Kidney (tissue), 22 donors: ENCODE measurements at places on chromosomes 1 and 21. TPM values are rescaled to one million over a fixed set of nuclear protein-coding genes. Genes with fewer than 3 reads are reported as not detected.
A peak's percentile ranks its signal among the peaks of the same experiment; 100 is the strongest.

- no peak for DNase-seq
These were observed 19.2 kb upstream of the TRAF3IP3 start for GRCh38 chr1:209736490-209737117.

DNA sequence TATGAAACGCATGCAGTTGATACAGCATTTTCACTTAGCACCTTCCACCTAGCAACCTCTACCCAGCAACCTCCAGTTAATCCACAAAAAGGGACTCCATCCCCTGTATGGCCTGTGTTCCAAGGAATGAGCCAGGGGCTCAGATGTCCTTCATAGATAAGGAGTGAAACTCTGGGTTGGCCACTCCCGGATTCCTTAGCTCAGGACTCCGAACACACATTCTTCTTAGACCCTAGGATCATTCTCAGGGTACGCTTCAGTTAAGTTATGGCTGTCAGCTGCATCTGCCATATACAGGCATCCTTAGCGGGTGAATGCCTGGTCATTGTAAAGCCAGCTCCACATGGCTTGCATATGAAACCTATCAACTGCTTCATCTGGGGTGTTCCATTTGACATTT, 15.9 kb upstream of the IFI6 start:
- no peak for DNase-seq

- peak; percentile 47 for DNase-seq
These were observed 40.3 kb upstream of the RUNX3 start for GRCh38 chr1:24970399-24970753.

GRCh38 chr1:234600418-234601281, 9.3 kb downstream of the IRF2BP2 start:
- peak; percentile 75 for DNase-seq

DNA sequence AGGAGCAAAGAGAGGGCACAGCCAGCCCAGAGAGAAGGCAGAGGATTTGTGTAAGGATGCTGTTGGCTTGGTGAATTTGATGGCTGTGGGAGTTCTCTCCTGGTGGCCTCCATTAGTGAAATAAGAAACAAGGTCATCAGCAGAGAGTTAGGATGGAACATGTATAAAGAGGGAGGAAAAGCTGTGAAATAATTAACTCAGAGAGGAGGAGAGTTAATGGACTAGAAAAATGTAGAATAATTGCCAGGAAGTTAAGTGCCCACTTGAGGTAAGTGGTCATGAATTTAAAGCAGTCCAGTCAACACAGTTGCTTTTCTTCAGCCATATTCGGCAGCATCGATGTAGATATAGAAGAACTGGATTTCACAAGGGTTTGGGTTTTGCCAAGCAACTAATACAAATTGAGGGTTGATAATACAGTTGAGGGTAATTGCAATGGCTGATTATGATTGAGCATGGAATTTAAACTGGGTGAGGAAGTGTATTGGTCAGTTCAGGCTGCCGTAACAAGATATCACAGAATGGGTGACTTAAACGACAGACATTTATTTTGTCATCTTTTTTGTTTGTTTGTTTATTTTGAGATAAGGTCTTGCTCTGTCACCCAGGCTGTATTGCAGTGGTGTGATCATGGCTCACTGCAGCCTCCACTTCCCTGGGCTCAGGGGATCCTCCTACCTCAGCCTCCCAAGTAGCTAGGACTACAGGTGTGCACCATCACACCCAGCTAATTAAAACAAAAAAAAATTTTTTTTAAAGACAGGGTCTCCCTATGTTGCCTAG, 31.7 kb upstream of the KLF17 start:
- peak; percentile 83 for DNase-seq

- no peak for DNase-seq
These were observed 1.0 kb downstream of the APOBEC4 start for GRCh38 chr1:183652107-183652506.

- DNase-seq: no peak
These were observed 122.1 kb upstream of the RGS1 start for GRCh38 chr1:192453360-192453992.

GRCh38 chr1:231497629-231498152, 30.8 kb upstream of the TSNAX start:
- DNase-seq: no peak

DNA sequence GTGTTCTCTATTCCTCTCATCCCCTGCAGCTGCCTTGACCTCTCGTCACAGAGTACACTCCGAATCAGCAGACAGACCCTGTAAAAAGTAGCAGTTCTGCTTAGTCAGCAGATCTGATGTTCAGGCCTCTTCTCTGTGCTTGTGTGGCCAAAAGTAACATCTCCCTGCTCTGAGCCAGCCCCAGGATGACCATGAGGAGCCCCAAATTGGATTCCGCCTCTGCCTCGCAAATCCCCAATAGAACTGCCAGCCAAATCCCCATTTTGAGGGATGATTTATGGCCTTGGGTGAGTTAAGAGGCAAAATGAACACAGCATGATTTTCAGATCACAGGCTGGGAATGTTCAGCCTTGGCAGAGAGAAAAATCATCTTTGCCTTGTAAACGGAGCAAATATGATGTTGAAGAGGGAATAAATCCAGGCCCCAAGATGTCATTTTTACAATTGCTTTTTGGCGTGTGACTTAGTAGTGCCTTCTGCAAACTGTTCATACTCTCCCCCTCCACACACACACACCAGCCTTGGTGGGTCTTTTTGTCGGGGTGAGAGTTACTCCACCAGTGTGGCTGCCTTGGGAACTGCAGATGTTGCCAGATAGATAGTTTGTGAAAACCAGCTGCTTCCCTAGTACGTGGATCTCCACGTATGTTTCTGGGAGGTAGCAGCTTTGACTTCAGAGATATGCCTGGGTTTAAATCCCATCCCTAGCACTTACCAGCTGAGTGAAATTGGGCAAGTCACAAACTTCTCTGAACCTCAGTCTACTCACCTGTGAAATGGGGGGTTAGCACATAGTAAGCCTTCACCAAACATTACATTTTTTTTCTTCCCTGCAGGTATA, 77.8 kb downstream of the MAN1C1 start:
- peak; percentile 67 for DNase-seq

- peak; percentile 69 for DNase-seq
These were observed at the start of gene GRHL3 for GRCh38 chr1:24319312-24319863. GRHL3 (plus strand) TSS chr1:24319357; CDS start chr1:24319552, 195 bp downstream.

DNA sequence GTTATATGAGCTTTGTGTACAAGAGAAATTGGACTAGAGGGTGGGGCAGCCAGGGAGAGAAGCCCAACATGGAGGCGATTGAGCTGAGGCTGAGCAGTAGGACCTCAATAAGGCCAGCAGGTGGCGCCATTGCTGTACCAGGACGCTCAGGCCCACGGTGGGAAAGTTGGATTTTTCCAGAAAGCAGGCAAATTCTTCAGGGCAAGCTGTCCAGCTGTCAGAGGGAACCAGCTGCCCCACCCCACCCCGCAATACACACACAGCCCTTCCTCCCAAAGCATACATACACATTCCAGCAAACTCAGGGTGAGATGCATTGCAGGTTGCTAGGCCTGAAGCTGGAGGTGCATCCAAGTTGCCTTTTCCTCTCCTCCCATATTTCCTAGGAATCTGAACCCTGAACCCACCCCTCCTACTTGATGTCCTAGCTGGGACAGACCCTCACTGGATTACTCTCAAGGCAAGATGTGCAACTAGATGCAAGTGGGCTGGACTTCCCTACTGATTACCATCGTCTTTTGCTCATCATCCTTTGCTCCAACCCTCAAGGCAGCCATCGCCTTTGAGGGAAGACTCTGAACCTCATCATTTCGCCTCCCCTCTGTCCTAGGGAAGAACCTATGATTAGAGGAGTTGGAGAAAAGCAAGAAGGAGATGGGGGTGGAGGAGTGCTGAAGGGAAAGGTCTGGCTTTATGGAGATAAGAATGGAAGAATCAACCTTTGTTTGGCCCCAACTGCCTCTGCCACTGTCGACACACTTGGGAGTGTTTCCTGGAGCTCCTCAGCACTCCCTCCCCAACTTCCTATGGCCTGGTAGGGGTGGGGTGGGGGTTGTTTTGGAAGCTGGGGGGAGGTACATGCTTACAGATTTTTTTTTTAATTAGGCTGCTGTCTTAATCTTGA, 25.5 kb downstream of the CD34 start:
- peak; percentile 95 for DNase-seq

DNA sequence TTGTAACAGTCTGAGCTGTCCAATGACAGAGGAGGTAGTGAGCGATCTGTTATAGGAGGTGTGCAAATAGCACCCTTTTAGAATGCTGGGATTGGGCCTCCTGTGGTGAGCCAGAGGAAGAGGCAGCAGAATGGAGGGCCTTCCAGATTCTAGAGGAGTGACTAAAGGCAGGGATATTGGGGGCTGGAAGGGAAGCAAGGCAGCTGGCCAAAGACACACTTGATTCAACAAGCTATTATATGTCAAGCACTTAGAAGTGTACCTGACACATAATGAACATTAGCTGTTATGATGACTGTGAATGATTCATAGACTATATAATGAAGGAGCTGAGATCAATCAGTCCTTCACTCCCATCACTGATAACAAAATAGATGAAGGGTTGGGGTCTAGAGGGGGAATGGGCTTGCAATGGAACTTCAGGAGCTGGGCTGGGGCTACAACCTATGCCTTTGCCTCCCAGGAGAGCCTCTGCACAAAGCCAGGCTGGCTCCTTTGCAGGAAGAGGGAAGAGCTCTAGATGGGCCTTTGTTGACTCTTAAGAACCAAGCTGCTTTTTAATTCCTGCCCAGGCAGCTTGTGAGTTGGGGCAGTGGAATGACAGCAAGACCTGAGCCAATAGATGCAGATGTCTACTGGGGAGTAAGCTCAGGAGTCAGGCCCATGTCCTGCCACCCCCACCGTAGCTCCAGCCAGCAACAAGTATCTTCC, 2.3 kb upstream of the MKNK1 start:
- DNase-seq: no peak

DNA sequence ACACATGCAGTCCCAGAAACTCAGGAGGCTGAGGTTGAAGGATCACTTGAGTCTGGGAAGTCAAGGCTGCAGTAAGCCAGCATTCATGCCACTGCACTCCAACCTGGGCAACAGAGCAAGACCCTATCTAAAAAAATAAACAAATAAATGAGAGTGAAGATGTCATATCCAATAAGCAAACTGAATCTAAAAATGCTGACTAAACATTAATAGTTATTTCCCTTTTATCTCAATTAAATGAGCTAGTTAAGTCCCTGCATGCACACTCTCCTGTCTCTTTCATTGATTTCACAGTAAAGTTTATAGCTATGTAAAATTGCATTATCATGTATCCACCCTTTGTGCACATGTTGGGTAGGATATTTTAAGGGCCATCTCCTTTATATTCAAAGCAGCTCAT, 81.1 kb upstream of the L1TD1 start:
- no peak for DNase-seq

DNA sequence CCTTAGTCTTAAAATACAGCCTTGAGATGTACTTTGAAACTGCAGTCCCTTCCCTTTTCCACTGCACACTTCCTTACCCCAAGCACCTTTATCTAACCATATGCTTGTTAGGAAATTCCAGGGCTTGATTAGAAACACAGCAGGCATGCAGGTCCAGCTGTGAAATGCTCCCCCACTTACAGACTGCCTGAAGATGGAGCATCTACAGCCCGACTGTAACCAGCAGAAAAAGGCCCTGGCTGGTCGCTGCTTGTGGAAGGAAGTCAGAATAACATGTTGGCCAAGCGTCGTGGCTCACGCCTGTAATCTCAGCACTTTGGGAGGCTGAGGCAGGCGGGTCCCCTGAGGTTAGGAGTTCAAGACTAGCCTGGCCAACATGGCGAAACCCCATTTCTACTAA, 37.2 kb downstream of the VN1R5 start:
- DNase-seq: no peak

- no peak for DNase-seq
These were observed 163.3 kb downstream of the RHOU start for GRCh38 chr1:228898582-228898992.

DNA sequence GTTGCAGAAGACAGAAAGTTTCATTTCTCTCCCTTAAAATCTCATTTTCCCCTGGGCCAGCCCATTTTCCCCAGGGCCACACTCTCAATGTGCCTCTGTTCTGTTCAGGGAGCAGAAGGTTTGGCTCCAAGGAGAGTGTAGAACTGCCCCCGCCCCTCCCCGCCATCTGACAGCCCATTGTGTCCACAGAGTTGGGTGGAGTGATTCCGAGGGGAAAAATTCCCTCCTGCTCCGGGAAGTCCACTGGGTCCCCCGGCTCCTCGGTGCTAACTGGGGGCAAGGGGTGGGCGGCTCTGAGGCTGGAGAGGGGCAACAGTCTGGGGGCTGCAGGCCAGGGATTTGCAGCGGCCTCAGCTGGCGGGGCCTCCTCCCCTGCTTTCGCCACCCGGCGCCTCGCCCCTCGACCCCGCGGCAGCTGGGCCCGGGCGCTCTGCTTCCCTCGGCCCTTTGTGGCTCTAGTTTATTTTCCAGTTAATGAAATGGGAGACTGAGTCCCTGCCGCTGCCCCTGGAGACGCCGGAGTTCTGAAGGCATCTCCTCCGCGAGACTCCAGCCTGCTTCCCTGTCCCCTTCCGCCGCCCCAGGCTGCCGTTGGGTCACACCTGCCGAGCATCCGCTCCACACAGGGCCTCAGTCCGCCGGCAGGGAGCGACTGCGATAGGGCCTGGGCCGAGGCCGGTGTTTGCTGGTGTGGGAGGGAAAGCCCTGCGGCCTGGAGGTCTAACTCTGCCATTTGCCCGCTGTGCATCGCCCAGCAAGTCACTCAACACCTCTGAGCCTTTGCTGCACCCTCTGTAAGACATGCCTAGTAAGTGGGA, 14.7 kb upstream of the KIRREL1 start:
- DNase-seq: no peak

DNA sequence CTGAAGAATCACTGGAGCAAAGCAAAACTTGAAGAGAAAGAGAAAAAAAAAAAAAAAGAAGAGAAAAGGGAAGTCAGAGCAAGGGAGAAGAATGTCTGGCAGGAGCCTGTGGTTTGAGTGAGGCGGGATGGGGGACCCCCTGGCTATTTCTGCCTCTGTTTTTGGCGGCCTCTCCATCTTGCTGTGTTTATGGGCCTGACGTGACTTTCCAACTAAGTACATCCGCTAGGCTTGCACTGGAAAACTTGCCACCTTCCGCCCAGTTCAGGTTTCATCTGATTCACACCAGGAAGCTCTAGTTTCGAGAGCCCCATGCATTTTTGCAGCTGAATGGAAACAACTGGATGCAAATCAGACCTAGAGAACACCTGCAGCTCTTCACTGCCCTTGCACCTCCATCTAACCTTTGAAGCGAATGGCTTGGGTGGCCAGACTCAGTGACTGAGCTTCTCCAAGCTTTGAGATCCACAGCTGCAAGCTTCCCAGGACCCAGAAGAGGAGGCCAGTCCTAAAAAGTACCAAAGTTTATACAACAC, 28.0 kb downstream of the TBX15 start:
- peak; percentile 54 for DNase-seq

GRCh38 chr1:12556368-12556930, 61.6 kb downstream of the DHRS3 start:
- no peak for DNase-seq

C1orf174 gene
- total RNA-seq: 16.8 TPM

TBCE gene
- total RNA-seq: 15.1 TPM

FCRL6 gene
- total RNA-seq: 1.4 TPM

CD1D gene
- 3.2 TPM for total RNA-seq
